NCI-H187 treated with DMSO at 0.1 percent for 48 hours (cell line): ENCODE measurements at places on chromosomes 12 and 14.

DNA sequence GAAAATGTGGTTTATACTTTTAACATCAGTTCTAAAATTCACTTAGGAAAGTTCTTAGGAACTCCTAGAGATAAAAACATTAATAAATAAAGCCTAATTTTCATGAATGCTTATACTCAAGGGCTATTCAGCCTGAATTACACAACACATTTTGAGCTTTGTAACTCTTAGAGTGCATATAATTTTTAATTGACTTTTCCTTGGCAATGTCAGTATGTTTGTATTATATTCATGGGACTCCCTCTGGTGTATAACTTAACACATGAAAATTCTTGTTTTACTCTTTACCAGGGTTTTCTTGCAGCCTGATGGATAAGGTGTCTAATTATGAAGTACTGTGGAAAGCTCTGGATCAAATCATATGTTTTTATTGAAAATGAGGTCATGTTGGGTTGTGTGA is 150.6 kb upstream of the HMGA2 start:
- no peak for DNase-seq

DNA sequence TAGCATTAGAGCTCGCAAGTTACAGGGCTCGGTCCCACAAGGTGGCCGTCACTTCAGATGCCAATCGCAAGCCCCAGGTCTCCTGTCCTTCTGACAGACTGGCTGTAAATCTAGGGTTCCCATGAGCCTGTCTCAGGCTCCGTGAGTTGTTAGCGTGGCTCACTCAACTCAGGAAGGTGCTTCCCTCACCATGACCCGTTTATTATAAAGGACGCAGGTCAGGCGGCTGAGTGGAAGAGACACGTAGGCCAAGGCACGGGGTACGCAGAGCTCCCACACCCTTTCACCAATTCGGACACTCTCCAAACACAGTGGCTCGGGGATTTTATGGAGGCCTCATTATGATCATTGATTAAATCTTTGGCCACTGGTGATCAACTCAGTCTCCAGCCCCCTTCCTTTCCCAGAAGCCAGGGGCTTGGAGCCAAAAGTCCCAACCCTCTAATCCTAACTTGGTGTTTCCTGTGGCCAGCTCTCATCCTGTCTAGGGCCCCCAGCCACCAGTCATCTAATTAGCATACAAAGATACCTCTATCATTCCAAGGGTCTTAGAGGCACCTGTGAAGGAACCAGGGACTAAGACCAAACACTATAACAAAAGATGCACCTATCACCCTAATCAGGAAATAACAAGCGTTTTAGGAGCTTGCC is 25.8 kb upstream of the LRTM2 start:
- DNase-seq = no peak

DNA sequence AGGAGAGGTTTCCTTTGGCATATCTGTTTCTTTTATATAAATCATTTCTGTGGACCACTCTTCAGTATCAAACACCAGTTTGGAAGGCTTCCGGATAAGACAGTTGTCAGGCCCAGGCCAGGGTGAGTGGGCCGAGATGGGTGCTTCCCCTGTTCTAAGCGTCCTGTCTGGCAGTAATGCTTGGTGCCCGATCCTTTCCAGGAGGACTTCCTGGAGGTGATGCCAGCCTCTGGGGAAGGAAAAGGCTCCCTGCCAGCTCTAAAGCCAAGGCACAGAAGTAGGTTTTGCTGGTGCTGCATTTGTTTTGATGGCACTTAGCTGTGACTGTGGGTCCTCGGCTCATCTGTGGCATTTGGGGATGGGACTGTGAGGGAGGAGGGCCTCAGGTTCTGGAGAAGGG is 124.4 kb upstream of the RTL1 start:
- no peak for DNase-seq

- no peak for DNase-seq
These were observed 61.1 kb downstream of the PITPNM2 start for GRCh38 chr12:123089631-123090353.

DNA sequence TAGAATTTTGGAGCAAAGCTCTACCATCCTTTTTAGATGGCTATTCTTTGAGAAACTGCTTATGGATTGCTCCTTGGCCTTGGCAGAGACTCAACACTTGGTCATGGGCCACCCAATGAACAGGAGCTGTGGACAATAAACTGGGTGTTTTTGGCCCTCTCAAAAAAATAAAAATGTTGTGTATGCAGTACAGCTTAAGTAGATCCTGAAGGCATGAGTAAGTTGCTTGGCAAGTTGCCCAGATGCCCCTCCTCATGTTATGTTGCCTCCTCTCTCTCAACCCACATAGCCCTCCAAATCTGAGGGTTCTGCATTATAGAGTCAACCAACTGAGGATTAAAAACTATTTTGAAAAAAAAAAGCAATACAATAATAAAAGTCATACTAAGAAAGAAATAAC is 124.9 kb downstream of the ATP23 start:
- no peak for DNase-seq

DNA sequence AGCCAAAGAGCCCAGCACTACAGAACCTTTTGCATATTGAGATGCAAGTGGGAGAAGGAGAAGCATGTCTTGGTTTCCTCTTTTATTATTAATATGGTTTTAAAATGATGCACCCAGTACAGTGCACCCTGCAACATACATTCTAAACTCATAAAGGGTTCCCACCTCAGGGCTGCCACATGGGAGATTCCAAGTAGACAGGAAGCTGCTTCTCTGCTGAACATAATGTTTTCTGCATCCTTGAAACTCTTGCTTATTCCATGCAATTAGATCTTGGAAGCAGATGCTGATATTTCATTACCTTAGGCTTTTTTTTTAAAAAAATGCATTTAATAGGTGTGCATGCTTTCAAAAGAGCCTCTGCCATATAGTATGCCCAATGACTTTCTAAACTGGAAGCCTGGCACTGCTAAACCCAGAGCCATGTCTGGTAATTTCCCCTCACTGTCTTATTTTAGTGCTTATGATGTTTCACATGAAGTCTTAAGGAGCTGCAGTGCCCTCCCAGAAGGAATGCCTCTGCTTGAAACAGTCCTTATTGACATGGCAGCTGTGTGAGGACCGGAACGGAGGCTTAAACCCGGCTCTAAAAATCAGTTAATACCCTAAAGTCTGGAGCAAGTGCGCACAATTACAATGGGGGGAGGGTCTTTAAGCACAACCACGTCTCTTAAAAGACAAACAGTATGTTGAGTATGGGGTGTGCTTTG is 2.0 kb upstream of the SIX1 start:
- DNase-seq = no peak

GRCh38 chr14:89619596-89619995 is 202.6 kb upstream of the FOXN3 start:
- no peak for DNase-seq

DNA sequence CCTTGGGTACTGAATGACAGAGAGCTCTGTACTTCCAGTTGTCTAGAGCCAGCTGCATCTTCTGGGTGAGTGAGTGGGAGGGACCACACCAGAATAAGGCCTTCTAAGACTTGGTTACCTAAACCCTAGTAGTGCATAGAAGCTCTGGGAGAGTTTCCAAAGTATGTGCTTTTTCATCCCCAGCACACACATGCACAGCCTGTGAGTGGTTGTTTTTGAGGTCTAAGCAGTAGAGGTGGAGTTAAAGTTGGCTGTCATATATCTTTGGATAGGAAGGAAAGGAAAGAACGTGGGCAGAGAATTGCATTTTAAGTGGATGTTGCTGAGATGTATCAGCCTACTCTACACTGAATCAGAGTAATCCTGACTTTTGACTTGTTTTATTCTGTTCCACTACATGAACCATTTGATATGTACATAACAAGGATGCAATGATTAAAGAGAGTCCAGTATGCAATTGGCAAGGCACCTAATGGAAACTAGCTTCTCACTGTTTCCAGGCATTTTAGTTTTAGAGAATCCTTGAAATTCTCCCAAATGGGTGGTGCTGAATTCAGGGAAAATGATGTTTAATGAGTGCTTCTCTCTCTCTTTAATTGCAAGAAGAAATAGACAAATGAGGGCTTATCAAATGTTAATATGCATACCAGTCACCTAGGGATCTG is 51.8 kb upstream of the PRICKLE1 start:
- no peak for DNase-seq

DNA sequence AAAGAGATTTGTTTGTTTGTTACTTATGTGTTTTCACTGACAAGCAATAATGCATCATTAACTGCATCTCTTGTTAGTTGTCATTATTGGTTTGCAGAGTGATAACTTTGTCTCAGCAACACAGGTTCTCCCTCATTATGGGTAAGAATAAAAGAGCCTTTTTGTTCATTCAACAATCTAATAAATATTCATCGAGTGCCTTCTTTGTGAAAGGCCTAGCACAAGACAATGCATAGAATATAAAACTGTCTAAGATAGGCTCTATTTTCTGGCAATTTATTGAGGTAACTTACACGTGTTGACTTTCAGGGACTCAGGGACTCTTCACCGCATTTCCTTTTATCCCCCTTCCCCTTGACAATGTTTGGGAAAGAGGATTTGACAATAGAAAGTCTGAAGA is 95.5 kb upstream of the KRR1 start:
- DNase-seq = no peak

- no peak for DNase-seq
These were observed 11.3 kb upstream of the EML5 start for GRCh38 chr14:88804035-88804434.

DNA sequence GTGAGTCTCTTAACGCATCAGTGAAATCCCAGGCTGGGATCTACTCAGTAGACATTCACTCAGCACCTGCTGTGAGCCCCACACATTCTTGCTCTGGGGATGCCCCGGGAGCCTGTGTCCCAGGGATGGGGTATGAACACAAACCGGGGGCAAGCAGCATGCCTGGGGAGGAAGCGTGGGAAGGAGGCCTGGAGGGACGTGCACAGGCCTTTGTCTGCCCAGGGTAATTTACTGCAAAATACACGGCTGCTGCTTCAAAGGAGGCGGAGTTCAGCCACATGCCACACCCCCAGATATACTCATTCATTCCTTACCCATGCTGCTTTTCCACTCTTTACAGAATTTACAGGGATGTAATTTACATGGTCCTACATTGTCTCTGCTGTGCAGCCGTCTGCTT is 187.8 kb downstream of the ADGRD1 start:
- DNase-seq = no peak

DNA sequence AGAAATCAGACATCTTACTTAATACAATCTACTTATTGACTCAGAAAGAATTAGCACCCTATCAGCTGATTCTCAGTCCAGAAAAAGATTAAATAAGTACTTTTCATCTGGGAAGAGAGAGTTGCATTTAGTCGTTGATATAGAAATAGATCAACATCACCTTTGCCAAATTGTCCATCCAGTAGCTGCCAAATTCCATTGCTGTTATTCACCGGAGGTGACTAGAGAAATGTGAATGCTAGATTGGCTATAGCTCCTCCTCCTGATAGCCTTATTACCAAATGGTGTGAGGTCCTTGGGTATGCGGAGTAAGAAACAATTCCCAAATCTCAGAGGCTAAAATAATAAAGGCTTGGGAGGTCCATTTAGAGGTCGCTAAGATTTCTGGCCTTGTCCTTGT is 723.3 kb upstream of the FLRT2 start:
- no peak for DNase-seq

DNA sequence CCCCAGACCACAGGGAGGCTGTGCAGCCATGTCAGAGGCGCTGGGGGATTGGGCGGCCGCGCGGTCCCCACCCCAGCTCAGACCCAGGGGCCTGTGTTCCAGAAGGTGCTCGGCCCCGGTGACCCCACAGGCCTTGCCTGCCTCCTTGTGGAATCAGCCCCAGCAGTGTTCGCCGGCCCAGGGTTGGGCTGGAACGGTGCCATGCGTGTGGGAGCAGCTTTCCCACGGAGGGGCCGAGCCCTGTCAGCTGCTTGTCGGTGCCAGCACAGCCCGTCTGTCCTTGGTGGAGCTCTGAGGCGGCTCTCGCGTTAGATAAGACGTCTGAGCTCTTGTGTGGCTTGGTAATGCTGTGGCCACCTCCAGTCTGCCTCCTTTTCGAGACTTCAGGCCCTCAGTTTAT is 8.5 kb downstream of the ZFYVE21 start:
- no peak for DNase-seq

- no peak for DNase-seq
These were observed 18.4 kb downstream of the PWP1 start for GRCh38 chr12:107704041-107704440.

- DNase-seq = no peak
These were observed 30.9 kb upstream of the WDR89 start for GRCh38 chr14:63672417-63673180.

GRCh38 chr14:66378712-66379505 is 107.3 kb upstream of the CCDC196 start:
- DNase-seq = no peak

- no peak for DNase-seq
These were observed 373.2 kb downstream of the ATP23 start for GRCh38 chr12:58314610-58315009.

DNA sequence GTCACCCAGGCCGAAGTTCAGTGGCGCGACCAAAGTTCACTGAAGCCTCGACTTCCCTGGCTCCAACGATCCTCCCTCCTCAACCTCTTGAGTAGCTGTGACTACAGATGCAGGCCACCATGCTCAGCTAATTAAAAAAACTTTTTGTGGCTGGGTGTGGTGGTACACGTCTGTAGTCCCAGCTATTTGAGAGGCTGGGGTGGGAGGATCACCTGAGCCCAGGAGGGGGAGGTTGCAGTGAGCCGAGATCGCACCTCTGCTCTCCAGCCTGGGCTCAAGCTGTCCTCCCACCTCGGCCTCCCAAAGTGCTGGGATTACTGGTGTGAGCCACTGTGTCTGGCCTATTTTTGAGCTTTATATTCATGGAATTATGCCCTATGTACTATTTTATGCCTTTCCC is 18.1 kb upstream of the RAD52 start:
- DNase-seq = no peak

DNA sequence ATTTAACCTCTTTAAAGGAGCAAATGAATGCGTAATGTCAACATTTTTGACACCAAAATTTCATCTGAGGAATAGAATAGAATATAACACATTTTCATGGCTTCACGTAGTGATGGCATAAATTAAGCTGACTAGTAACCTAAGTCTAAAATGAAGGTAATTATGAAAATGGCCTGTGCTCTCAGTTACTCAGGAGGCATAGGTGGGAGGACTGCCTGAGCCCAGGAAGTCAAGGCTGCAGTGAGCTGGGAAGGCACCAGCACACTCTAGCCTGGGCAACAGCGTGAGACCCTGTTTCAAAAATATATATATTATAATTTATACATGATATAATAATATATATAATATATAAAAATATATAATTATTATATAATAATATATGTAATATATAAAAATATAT is 383.2 kb upstream of the ATP2B1 start:
- no peak for DNase-seq

DNA sequence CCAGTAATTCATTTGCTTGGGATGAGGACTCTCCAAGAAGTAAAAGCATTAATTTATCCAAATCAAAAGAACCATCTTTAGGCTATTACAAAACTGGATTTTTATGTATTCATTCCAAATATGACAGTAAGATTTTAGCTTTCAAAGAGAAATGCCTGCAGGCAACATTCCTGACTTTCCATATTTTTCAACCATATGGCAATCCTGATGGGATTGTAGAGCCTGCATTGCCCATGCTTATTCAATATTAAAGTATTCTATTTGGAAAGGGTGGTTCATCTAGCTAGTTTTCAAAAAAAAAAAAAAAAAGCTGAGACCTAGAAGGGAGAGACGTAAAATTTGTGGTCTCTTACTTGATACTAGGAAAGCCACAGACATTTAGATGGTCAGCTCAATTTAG is 1253.7 kb downstream of the LRFN5 start:
- DNase-seq = no peak

- no peak for DNase-seq
These were observed 126.6 kb downstream of the CHST11 start for GRCh38 chr12:104583301-104583700.
